ENCODE measurements at places on chromosomes 16 and 17. TPM values are rescaled to one million over a fixed set of nuclear protein-coding genes. Genes with fewer than 3 reads are reported as not detected.
A peak's percentile ranks its signal among the peaks of the same experiment; 100 is the strongest.

DNA sequence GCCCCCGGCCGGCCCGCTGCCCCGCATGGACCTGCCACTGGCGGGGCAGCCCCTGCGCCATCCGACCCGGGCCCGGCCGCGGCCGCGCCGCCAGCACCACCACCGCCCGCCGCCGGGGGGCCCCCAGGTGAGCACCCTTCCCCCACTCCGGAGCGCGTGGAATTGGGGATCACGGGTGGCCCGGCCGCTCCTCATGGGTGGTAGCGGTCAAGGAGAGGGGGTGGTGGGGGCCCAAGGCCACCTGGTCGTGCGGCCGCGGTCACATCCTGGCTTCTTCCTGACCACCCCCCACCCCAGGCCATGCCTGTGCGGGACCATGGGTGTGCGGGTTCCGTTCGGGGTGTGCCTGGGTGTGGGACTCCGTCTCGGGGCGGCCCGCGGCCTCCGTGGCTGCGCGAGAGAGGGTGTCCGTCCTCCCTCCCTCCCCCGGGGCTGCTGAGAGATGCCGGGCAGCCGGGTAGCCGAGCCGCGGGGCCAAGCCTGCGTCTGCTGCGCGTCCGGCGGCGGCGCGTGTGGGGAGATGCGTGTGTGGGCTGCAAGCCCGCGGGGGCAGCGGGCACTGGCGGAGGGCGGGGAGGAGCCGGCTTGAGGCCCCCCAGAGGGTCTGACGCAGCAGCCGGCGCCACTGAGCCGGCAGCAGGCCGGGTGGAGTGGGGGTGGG lies 6.8 kb downstream of the ACD start:
- no peak for DNase-seq

GRCh38 chr17:10683853-10684252 lies 13.5 kb downstream of the SCO1 start:
- peak; percentile 14 for DNase-seq

DNA sequence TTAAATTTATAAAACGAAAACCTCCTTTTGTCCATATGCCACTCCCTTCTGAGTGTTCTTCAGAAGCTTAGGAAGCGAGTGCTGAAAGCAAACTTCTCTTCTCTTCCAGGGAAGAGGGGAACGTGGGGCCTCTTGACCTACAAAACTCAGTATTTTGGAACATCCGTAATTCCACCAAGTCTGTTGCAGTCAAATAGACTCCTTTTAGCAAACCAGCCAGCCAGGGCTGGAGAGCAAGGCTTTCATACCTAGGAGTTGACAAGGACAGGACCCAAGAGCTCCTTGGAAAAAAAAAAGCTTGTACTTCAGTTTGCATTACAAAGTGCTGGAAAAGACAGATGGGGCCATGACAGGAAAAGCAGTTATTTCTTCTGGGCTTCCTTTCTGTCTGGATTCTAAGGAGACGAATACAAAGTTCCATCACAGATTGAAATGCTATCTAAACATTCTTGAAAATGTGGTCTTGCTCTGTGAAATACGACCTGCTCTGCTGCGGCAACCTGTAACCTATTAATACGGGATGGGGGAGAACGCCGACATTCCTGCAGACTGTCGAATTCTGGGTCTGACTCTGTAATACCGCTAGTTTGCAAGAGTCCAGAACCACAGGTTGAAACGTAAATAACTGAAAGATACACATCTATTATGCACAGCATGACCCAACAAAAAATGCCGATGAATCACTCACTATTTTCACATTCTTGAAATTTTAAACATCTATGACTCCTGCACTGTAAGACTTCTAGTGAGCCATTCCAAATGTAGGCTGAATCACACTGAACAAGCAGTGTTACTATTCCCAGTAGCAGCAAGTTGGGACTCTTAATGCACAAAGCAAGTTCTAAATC lies 20.6 kb downstream of the VPS53 start:
- DNase-seq = no peak

DNA sequence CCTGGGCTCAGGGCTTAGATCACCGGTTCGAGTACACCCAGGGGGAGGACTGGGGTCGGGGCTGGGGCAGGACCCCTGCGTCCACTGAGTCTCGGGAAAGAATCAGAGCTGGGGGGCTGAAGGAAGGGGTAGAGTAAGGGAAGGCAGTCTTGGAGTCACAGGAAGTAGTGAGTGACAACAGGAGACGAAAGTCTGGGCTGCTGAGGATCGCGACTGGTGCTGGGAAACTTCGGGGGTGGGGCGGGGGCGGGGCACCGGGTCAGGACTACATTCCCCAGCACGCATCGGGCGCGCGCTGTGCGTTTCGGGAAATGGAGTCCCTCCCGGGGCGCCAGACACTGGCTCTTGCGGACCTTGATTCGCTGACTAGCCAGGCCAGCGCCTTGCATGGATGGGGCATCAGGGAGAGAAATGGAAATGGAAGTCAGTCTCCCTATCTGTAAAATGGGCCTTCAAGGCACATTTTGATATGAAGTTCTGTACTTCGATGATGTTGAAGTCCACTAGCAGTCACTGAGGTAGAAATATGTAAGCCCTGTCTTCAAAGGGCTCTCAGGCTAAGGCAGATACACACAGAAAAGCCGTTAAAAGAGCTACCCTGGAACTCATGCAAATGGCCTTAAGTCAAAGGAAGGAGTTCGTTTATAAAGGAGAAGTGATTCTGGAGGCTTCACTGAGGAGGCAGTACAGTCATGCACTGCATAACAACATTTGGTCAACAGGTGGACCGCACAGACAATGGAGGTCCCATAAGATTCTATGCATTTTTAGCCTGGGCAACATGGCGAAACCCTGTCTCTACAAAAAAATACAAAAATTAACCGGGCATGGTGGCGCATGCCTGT lies 697 bp downstream of the CTF1 start:
- DNase-seq = peak; percentile 97

GRCh38 chr17:28569446-28569845 lies 1.9 kb downstream of the PIGS start:
- DNase-seq = no peak

- DNase-seq = no peak
Measured at GRCh38 chr17:45784293-45784740, at the start of gene CRHR1. Gene CRHR1 (plus strand): TSS chr17:45784320. CDS start chr17:45784545, 225 bp downstream.

DNA sequence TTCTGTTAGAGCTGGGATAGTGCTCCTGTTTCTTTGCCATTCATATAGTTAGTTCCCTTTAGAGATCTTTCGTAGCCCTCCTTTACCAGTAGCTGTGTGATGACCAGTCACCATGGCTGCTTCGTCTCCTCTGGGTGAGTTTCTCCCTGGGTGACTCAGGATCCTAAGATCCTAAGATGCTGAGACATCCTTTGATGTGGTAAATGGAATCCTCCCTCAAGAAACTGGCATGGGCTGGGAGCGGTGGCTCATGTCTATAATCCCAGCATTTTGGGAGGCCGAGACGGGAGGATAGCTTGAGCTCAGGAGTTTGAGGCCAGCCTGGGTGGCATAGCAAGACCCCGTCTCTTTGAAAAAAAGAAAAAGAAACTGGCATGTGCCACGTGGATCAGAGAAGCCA lies 5.9 kb downstream of the PHAF1 start:
- DNase-seq = no peak

- DNase-seq = no peak
Measured at GRCh38 chr17:44928136-44928535, 12.8 kb upstream of the GFAP start.

DNA sequence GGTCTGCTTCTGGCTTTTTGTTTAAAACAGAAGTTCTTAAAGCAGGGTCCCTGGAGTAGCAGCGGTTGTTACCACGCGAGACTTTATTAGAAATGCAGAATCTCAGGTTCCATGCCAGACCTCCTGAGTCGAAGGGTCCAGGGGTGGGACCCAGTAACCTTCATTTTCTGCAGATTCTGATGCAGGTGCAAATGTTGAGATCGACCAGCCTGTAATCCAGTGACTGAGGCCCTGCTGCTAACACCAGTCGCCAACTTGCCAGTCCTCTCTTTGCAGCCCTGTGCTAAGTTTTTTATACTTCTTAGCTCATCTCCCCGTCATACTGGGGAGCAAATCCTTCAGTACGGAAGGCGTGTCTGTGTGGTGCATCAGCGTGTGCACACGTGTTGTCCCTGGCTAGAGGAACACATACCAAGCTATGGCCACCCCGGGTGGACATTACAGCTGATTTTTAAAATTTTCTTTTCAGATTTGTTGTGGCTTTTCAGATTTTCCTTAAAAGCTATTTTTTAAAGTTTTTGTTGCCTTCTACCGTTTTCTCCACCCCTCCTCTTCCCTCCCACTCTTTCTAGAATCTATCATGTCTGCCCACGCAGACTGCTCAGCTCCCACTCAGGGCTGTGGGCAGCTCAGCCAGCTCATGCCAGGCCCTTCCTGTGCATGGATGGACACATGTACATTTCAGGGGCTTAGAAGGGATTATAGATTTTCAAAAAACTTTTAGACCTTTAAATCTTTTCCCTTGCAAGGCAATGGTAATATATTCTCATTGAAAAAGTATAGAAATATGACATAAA lies 57.7 kb downstream of the MEAK7 start:
- no peak for DNase-seq

DNA sequence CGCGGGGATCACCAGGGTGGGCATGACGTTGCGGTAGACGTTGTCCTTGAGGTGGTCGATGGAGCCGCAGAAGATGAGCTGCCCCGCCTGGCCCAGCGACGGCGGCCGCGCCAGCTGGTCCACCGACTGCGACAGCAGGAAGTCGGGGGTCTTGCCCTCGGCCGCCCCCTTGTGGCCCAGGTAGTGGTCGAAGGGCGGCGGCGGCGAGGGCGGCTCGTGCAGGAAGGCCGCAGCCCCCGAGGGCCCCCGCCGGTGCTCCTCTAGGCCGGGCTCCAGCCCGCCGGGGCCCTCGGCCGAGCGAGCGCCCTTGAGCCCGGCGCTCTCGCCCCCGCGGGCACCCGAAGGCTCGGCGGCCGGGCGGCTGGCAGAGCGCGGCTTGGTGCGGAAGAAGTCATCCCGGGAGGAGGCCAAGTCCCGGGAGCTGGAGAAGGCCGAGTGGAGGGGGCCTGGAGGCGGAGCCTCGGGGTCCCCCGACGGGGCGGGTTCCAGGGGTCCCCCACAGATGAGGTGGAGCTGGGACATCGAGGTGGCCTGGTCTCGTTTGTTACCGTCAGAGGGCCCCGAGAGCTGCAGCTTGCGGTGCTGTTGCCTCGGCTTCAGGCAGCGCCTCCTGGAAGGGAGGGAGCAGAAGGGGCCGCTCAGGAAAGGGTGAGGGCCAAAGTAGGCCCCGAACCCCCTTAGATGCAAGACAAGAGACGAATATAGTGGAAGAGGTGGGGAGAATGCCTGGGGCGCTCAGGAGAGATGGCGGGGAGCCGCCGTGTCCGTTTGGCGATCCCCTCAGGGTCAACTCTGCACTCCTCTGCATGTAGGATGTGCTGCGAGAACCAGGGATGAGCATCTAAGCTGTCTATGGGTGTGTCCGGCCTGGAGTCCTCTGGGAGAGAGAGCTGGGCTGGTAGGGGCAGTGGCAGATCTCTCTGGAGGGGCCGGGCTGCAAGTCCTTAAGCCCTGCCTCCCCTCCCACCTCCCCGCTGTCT lies 8.8 kb downstream of the FAM171A2 start:
- no peak for DNase-seq

- peak; percentile 5 for DNase-seq
Measured at GRCh38 chr17:17081304-17081940, 39.2 kb downstream of the MPRIP start.

- DNase-seq = peak; percentile 59
Measured at GRCh38 chr17:81371910-81372760, 23.1 kb upstream of the BAHCC1 start.

- no peak for DNase-seq
Measured at GRCh38 chr16:8577678-8578304, 12.5 kb downstream of the TMEM114 start.

DNA sequence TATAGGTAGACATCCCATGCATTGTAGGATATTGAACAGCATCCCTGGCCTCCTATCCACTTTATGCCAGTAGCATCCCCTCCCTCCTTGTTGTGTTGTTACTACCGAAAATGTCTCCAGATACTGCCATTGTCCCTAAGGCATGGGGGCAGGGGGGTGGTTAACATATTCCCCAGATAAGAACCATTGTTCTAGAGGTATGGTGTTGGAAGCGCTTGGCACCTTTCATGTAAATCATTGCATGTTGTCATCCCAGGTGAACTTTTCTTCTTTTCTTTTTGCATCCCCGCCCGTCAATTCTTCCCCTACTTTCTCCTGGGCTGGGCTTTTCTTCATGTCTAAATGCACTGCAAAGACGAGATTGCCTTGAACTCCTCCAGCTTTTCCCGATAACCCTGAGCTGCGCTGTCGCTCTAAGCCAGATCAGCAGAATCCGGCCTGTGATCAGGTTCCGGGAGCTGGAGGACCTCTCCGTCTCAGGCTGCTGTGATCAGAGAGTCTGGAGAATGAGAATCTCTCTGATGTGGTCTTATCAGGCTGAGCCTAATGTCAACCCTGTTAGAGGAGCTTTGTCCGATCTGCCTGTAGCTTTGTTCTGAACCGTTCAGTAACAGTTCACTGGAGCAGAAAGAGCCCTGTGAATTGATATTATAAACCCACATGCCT lies 76.2 kb downstream of the RBFOX1 start:
- DNase-seq = no peak

GRCh38 chr17:1438593-1439083 lies 17.4 kb downstream of the CRK start:
- no peak for DNase-seq

GRCh38 chr16:50602126-50602525 lies 53.9 kb downstream of the NKD1 start:
- no peak for DNase-seq

DNA sequence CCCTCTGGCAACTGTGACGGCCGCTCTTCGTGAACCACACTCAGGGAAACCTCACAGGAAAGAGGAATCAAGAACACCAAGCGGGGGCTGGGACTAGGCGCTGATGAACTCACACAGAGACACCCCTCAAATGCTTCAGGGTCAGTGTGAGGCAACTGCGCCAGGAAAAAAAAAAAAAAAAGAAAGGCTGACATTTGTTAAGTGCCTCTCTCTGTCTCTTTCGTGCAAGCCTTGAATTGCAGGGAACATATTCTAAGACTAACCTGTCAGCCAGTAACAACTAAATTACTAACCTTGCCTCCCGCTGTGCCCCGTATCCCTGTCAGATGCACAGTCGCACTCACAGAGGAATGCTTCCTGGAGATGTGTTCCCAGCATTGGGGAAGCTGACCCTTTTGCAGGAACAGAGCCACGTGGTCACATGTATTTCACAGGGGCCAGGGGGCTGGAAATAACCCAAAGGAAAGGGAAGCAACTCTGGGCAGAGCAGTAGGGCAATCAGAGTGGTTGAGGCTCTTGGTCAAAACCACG lies 247.8 kb downstream of the XYLT1 start:
- no peak for DNase-seq

DNA sequence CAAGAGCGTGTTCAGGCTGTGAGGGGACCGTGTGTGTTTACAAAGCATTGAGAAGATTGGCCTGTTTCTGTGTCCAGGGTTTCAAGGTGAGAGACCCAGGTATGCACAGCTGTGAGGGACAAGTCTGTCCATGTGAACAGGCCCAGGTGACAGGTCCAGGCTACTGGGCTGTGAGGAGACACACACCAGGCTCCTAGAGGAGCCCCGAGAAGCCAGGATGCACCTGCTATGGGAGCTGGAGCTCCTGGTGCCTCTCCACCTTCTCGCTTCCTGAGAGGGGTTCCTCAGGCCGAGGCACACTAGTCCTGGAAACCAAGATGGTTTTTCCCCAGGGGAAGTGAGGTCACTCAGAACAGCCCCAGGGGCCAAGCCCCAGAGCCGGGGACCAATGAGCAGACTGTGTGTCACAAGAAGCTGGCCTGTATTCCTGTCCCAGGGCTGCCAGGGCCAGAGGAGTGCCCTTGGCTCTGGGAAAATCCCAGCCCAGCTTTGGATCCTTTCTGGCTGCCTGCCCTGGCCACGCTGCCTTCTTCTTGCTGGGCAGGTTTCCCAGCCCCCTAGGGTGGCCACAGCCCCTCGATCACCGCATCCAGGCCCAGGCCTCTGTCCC lies 153.4 kb upstream of the PLCG2 start:
- DNase-seq = peak; percentile 50

The TK2 gene
- polyA plus RNA-seq = 6.2 TPM

The AOC2 gene
- 0.88 TPM for polyA plus RNA-seq

The TBX2 gene
- polyA plus RNA-seq = not detected

The WNT3 gene
- 3.3 TPM for polyA plus RNA-seq

The ATP1B2 gene
- 1.6 TPM for polyA plus RNA-seq

The CD79B gene
- not detected for polyA plus RNA-seq

Measured in K562 (cell line).